Muscle of leg (tissue), 16 donors: ENCODE measurements at places on chromosomes 11 and 22. TPM values are rescaled to one million over a fixed set of nuclear protein-coding genes. Genes with fewer than 3 reads are reported as not detected.

DNA sequence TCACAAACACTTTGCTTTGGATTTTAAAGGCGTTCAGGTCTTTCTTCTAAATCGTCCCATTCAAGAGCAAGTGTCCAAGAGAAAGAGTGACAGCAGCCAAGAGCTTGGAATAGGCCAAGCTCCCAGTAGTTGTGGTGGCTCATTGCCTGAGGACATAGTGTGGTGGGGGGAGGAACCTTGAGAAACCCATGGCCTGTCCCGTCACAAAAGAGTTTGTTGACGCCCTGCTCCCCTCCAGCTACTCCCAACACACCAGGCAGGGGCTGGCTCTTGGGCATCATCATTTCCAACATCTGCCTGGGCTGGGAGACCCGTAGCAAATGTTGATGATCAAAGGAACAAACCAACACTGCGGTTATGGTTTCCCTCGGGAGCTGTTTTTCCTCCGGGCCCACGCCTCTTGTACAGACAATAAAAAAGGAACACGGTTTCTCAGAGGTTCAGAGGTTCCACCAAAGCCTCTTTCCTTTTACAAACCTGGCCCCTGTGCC lies 20.8 kb downstream of the FADS3 start:
- no peaks in the 10 kb centered on the region for H3K27me3 ChIP-seq
- H3K27ac ChIP-seq = peak overlapping the region; percentile 43
- DNase-seq = peak; percentile 71
- H3K4me3 ChIP-seq = no peak overlapping the region

The APLNR gene
- total RNA-seq = 43.2 TPM

DNA sequence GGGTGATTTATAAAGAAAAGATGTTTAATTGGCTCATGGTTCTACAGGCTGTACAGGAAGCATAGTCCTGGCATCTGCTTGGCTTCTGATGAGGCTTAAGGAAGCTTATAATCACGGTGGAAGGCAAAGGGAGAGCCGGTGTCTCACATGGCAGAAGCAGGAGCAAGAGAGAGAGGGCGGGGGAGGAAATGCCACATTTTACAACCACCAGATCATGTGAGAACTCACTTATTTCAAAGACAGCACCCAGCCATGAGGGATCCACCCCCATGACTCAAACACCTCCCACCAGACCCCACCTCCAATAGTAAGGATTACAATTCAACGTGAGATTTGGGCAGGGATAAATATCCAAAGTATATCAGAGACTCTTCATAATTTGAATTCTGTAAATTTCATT lies 200.7 kb downstream of the MSANTD4 start:
- H3K4me3 ChIP-seq = no peak overlapping the region
- H3K27me3 ChIP-seq = no peaks in the 10 kb centered on the region
- H3K27ac ChIP-seq = no peak overlapping the region
- no peak for DNase-seq
- H3K4me1 ChIP-seq = no peaks in the 10 kb centered on the region

The MRGPRF gene
- total RNA-seq = 10.2 TPM

DNA sequence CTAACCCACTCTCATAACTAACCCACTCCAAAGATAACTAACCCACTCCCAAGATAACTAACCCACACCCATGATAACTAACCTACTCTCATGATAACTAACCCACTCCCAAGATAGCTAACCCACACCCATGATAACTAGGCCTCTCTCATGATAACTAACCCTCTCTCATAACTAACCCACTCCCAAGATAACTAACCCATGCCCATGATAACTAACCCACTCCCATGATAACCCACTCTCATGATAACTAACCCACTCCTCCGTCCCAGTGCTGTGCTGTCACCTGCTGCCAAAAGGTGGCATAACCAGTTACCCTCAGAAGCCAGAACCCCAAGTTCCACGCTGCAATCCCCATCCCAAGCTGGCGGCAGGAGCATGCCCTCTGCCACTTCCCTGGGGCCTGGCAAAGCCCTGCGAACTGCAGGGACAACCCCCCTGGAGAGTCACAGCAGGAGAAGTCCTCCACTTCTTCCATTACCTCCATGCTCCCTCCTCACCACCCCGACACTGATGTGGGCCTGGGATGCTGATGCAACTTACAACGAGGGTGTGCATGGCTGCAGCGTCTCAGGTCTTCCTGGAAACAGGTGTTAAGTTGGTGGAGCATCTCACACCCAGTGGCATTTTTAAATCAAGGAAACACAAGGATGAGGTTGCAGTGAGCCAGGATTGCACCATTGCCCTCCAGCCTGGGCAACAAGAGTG lies 30.8 kb upstream of the CELSR1 start:
- H3K27me3 ChIP-seq = no peaks in the 10 kb centered on the region
- peaks cover 13% of the 10 kb centered on the region for H3K4me1 ChIP-seq
- no peak overlapping the region for H3K4me3 ChIP-seq
- DNase-seq = no peak
- H3K27ac ChIP-seq = no peak overlapping the region
- H3K36me3 ChIP-seq = no peaks in the 10 kb centered on the region

The IGLL5 gene
- 0.13 TPM for total RNA-seq

DNA sequence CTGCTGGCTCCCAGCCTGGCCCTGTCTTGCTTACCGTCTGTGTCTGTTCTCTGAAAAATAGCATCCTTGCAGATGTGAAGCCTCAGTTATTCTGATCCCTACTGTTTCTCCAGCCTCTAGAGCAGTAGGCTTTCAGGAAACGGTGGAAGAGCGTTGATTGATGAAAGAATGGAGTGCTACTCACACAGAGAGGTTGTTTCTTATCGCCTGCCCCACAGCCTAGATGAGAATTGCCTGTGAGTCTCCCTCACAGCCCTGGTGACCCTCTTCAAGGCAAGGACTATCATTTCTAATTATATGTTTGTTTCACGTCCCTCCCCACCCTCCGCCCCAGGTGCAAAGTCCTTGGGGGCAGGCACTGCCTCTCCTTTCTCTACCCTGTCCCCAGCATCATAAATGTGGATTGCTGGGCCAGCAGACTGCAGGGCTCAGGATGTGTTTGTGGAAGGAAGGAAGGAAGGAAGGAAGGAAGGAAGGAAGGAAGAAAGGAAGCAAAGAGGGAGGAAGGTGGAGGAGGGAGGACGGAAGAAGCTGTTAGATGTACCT lies 575.3 kb upstream of the B3GAT1 start:
- no peak overlapping the region for H3K4me3 ChIP-seq
- no peak overlapping the region for H3K27ac ChIP-seq
- no peaks in the 10 kb centered on the region for H3K4me1 ChIP-seq
- H3K27me3 ChIP-seq = peaks cover 2% of the 10 kb centered on the region
- no peak for DNase-seq

The OR51B4 gene
- total RNA-seq = 0.09 TPM

The RAB38 gene
- 3.5 TPM for total RNA-seq

- no peak overlapping the region for H3K4me3 ChIP-seq
- no peak for DNase-seq
- H3K36me3 ChIP-seq = peaks cover 8% of the 10 kb centered on the region
- H3K27me3 ChIP-seq = no peaks in the 10 kb centered on the region
- H3K4me1 ChIP-seq = peaks cover 5% of the 10 kb centered on the region
- H3K27ac ChIP-seq = no peak overlapping the region
Measured at GRCh38 chr11:78770931-78771330, 196.3 kb upstream of the NARS2 start.

DNA sequence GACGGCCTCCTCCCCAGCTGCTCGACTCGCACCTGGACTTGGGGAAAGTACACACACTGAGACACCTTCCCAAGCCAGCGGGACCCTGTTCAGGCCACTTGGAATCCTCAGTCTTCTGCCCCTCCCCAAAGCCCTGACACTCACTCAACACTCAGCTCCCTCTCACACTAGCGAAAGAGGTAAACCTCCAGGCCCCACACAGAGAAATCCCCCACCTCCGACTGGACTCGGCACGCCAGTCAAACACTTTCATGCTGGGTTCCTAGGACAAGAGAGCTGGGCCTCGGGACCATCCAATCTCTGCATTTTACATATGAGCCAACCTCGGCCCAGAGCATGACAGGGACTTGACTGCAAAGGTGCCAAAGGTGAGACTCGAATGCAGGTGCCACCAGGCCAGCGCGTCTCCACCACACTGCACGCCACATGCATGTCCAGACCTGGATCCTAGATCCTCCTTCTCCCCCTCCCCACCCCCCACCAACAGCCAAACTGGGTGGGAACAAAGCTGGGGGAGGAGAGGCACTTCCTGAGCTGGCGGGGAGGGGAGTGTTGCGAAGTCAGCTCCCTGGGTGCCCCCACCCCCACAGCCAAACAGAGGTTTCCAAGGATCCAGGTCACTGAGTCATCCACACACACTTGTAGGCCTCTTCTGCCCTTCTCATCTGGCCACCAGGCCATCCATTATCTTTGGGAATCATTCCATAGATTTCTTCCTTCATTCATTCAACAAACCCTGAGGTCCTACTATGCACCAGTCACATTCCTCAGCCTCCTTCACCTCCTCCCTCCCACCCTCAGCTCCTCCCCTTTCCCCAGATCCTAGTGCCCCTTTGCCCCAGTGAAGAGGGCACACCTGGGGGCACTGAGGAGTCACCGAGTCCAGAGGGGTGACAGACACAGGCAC lies 10.7 kb upstream of the CD5 start:
- no peaks in the 10 kb centered on the region for H3K36me3 ChIP-seq
- no peaks in the 10 kb centered on the region for H3K4me1 ChIP-seq

The TRPC6 gene
- total RNA-seq = 19.2 TPM

DNA sequence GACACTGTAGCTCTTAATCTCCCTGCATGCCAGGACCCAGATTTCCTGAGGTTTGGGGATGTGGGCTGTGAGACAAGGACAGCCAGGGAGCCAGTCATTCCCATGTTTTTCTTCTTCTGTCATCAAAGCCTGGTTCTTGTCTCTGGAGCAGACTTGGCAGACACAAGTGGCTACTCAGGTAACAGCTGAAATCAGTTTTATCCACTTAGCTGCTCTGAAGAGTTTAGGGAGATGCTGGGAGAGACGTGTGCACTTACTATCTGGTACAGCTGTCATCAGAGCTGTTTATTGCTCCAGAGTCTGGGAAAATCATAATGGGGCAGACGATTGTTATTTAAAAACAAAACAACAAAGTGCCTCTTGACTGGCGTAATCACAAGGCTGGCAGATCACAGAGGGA lies 56.6 kb downstream of the CSNK2A3 start:
- H3K36me3 ChIP-seq = no peaks in the 10 kb centered on the region
- H3K4me3 ChIP-seq = no peak overlapping the region
- no peaks in the 10 kb centered on the region for H3K27me3 ChIP-seq
- no peak overlapping the region for H3K27ac ChIP-seq
- DNase-seq = no peak

The CD3E gene
- total RNA-seq = 0.13 TPM

- peaks cover 7% of the 10 kb centered on the region for H3K4me1 ChIP-seq
- no peak for DNase-seq
- no peak overlapping the region for H3K4me3 ChIP-seq
Measured at GRCh38 chr11:93547773-93548172, 4.6 kb upstream of the SMCO4 start.

The LAYN gene
- 9.8 TPM for total RNA-seq

DNA sequence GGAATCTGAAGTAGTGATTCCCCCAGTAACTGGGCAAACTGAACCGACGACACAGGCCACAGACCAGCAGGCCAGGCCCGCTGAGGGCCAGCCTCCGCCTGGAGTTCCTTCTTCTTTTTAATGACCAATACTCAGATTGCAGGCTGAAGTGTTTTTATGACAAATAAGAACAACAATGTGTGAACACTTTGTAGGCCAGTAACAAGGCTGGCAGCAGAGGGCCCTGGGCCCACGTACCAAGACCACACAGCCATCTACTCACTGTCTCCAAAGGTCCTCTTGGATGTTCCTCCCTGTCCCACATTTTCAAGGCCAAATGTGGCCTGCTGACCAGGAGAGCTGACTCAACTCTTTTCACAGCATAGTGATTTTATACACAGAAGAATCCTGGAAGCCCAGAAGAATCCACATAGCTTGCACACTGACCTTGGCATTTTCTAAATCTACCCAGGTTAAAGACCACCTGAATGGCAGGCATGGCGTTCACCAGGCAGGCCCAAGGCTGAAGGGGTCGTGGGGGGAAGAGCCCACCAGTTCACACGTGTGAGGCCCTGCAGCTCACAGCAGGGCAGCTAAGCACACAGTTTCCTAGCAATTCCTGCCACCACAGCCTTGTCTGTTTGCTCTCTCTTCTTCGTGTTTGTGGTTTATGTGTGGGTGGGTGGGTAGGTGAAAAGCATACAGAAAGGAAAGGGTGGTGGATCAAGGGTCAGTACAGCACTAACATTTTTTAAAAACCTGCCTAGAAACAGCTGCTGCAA lies 13.3 kb downstream of the SMCO4 start:
- peak; percentile 28 for DNase-seq
- H3K36me3 ChIP-seq = no peaks in the 10 kb centered on the region
- peaks cover 53% of the 10 kb centered on the region for H3K4me1 ChIP-seq
- H3K27me3 ChIP-seq = no peaks in the 10 kb centered on the region

- H3K36me3 ChIP-seq = no peaks in the 10 kb centered on the region
- H3K4me3 ChIP-seq = no peak overlapping the region
- H3K27me3 ChIP-seq = no peaks in the 10 kb centered on the region
- DNase-seq = no peak
- no peak overlapping the region for H3K27ac ChIP-seq
Measured at GRCh38 chr11:77999446-78000030, 5.1 kb upstream of the INTS4 start.

DNA sequence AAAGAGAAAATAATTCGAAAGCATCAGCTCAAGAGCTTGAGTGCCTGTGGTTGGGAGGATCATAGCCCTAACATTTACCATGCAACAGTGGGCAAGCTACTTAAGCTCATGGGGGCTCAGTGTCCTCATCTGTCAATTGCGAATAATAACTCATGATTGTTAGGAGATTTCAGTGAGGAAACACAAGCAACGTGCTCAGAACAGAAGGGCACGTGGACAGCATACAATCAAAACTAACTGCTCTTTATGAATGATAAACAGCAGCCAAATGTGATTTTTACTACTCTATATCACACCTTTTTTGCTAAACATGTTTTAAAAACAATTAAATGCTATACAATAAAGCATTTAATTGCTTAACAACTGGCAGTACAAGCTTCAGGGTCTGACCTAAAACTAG lies 310.1 kb upstream of the NARS2 start:
- no peak for DNase-seq
- no peaks in the 10 kb centered on the region for H3K4me1 ChIP-seq
- no peaks in the 10 kb centered on the region for H3K27me3 ChIP-seq
- peaks cover 17% of the 10 kb centered on the region for H3K36me3 ChIP-seq
- H3K27ac ChIP-seq = no peak overlapping the region
- no peak overlapping the region for H3K4me3 ChIP-seq

- H3K27ac ChIP-seq = no peak overlapping the region
- H3K36me3 ChIP-seq = no peaks in the 10 kb centered on the region
- no peaks in the 10 kb centered on the region for H3K4me1 ChIP-seq
- no peak for DNase-seq
Measured at GRCh38 chr11:2517386-2518064, 72.7 kb downstream of the KCNQ1 start.

- peak; percentile 3 for DNase-seq
- no peak overlapping the region for H3K4me3 ChIP-seq
- H3K27ac ChIP-seq = no peak overlapping the region
Measured at GRCh38 chr11:28343304-28344233, 235.4 kb downstream of the METTL15 start.

DNA sequence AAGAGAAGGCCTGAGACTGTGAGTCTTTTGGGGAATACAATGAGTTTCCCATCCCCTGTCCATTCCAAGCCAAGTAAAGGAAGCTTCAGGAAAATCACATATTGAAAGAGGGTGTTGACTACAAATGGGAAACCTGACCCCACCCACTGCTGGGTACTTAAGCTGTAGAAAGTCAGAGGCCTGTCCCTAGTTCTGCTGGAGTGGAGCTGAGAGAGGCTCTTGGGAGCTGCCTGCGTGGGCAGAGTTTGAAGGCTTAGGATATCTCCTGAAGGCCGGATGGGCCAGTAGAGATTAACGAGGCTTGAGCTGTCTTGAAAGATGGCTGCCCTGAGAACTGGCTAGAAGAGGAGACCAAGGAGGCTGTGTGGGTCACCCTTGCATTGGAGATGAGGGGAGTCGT lies 176.2 kb upstream of the NECTIN1 start:
- DNase-seq = no peak
- H3K36me3 ChIP-seq = no peaks in the 10 kb centered on the region
- H3K27me3 ChIP-seq = peaks cover 14% of the 10 kb centered on the region
- H3K4me3 ChIP-seq = no peak overlapping the region
- H3K4me1 ChIP-seq = peaks cover 13% of the 10 kb centered on the region
